ENCODE measurements at places on chromosomes 2 and 18.

GRCh38 chr2:45167920-45168629, 158.8 kb upstream of the SIX2 start:
- no peak for DNase-seq

DNA sequence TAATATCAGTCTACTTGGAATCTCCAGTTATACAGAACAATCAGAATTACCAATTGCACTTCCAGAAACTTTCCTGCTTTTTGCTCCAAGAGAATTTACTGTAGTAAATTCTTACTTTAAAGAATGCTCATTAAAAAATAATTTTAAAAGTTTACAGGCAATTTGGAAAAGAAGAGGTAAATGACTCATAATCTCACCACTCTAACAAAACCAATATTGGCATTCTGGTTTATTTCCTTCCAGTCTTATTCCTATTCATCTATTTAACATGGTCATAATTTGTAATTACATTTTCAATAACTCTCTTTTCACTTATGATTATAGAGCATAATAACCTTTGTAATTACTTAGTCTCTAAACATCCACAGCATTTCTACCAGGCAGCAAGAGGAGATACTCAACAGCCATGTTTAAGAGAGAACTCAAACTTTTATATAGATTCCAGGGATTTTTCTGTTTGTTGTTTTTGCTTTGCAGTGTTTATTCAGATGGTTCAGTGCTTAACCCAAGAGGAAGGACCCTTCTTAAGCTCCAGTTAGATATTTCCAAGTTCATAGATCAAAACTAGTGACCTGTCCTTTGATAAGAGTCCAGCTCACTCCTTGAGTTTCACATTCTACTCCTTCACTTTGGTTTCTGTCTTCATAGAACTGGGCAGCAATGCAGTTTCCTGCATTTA, 464.7 kb downstream of the TXNL1 start:
- DNase-seq: no peak

DNA sequence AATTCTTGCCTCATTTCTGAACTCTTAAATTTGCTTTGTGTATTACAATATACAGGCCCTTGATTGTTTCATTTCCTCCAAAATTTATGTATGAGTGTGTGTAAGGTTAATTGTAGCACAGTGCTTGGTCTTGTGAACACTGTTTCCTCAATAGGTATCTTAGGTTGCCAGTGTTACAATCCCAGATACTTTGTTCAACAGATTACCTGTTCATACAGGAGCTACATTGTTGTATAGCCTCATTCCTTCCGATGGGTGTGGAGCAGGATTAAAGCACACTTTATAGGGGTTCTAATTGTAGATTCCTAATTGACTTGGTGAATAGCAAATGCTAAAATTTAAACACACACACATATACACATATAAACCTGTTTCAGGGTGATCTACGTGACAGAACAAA, 10.7 kb downstream of the RBBP8 start:
- DNase-seq: no peak

- no peak for DNase-seq
Observed at GRCh38 chr2:146123714-146124113, 1603.8 kb upstream of the ZEB2 start.

- DNase-seq: no peak
Observed at GRCh38 chr2:37039580-37039979, 44.6 kb downstream of the HEATR5B start.
